ENCODE measurements at places on chromosomes 6 and 20.

GRCh38 chr6:16396497-16397319, 158.3 kb downstream of the GMPR start:
- no peak for DNase-seq

- no peak for DNase-seq
Observed at GRCh38 chr6:113843500-113844073, 13.6 kb upstream of the MARCKS start.

GRCh38 chr20:37869334-37869861, 33.5 kb upstream of the VSTM2L start:
- no peak for DNase-seq

DNA sequence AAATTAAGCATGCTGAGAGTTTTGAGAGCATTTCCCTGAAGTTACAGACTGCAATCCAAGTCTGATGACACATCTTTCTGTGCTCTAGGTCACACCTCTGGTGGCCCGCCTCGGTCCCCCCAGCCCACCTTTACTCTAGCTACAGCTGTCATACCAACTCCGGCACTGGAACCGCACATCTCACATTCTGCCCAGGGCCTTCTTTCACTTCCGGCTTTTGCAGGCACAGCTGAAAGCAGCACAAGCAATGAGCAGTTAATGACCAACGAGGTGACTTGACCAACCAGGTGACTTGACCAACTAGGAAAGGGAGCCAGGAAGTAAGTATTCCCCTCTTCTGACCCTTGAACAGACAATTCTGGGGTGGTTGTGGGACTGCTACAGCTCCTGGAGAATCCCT, 88.6 kb upstream of the MOCS1 start:
- DNase-seq, result no peak

GRCh38 chr6:165863801-165864200, 200.8 kb upstream of the PDE10A start:
- DNase-seq, result no peak

DNA sequence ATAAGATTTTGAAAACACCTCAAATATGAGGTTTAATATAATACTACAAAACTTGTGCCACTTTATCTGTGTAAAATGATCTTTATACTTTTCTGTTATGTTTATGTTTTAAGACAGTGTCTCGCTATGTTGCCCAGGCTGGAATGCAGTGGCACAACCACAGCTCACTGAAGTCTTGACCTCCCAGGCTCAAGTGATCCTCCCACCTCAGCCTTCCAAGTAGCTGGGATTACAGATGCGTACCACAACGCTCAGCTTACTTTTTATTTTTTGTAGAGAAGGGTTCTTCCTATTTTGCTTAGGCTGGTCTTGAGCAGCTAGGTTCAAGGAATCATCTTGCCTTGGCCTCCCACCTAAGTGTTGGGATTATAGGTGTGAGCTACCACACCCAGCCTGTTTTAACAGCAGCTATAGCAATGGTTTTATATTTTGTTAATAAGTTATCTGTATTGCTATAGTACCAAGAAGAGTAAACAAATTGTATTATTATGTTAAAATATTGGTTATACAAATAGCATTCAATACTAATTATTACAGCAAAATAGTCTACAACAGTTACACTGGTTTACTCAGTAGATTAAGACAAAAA, 8.2 kb downstream of the TAB2 start:
- DNase-seq, result no peak

DNA sequence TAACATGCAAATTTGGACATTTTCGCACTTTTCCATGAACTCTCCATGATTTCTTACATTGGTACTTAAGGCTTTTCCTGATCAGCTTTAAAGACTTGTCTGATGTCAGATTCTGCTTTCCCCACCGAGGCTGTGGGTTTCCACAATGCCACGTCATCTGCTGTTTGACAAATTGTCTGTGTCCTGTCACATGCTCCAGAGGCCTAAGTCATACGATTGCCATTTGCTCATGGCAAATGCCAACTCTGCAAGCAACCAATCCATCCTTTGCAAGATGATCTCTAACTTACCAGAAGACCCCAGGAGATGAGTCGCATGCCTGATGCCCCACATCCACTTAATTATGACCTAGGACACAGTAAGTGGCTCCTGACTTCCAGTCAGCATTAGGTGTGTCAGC, 556.5 kb downstream of the BMP2 start:
- no peak for DNase-seq

DNA sequence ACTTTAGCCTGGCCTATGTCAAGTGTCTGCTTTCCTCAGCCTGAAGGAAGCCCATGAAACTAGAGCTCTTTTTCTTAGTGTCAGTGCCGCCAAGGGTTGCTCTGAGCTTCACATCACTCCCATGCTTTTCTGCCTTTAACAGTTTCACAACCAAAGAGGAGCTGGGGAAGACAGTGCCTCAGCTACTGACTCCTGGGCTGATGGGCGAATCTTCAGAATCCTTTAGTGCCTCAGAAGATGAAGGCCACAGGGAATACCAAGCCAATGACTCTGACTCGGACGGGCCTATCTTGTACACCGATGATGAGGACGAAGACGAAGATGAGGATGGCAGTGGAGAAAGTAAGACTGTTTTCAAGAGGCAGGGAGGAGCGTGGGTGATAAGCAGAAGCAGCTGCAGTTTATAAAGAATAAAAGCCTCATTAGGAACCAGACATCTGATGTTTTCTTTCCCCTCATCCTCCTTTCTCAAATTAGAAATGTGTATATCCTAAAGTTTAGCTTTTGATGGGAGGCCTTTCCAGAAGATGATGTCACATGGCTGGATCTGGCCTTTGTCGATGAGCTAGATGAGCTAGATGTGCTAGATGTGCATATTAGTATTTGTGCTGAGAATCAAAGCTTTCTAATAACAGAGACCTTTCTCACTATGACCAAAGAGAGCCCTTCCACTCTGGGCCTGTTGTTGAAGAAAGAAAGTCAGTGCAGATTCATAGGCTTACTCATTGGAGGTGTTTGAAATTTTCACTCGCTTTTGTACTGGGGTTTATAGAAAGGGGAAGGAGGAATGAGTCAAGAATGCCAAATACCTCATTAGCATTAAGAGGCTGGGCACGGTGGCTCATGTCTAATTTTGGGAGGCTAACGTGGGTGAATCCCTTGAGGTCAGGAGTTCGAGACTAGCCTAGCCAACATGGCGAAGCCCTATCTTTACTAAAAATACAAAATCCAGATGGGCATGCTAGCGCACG, 70.7 kb upstream of the LTV1 start:
- no peak for DNase-seq

GRCh38 chr6:15752820-15753219, 90.0 kb upstream of the DTNBP1 start:
- no peak for DNase-seq

GRCh38 chr20:8645326-8645725, 423.6 kb upstream of the PLCB4 start:
- no peak for DNase-seq

DNA sequence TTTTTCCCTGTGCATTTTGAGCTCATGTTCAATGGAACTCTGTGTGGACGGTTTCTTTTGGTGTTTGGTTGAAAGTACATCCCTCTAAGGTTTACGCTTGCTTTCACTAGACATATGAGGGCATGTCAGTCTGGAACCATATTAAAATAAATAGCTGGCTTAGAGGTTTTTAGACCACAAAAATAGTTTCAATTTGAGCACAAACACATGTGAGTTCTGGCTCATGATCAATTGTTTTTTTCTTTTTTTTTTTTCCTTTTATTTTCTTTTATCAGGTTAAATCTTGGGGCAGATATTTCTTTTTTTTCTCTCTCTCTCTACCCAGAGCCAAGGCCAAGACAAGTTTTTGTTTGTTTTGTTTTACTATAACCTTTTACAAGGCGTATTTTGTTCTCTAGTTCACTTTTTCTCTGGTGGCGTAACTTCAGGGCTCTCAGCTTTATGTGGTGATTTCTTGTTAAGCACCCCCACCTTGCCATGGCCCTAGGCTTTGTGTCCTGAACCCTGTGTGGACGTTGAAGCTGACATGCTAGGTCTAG, 92.9 kb downstream of the SHLD1 start:
- no peak for DNase-seq

DNA sequence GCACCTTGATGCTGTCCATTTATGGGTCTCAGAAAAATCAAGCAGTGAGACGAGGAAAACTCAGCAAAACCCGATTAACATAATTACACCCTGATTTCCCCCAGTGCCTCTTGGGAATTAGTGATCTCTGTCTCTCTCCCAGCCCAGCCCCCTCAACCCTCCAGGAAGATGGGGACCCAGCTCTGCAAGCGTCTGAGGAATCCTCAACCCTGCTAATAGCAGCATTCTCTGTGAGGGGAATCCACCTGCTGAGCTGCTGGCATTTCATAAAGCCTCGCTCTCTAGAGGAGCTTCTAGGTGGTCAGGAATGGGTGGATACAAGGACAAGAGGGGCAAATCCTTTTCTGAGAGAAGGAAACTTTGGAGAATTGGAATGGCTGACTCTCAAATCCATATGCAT, 13.9 kb downstream of the NR2E1 start:
- DNase-seq, result no peak

- no peak for DNase-seq
Observed at GRCh38 chr6:155504848-155505607, 49.4 kb upstream of the NOX3 start.

DNA sequence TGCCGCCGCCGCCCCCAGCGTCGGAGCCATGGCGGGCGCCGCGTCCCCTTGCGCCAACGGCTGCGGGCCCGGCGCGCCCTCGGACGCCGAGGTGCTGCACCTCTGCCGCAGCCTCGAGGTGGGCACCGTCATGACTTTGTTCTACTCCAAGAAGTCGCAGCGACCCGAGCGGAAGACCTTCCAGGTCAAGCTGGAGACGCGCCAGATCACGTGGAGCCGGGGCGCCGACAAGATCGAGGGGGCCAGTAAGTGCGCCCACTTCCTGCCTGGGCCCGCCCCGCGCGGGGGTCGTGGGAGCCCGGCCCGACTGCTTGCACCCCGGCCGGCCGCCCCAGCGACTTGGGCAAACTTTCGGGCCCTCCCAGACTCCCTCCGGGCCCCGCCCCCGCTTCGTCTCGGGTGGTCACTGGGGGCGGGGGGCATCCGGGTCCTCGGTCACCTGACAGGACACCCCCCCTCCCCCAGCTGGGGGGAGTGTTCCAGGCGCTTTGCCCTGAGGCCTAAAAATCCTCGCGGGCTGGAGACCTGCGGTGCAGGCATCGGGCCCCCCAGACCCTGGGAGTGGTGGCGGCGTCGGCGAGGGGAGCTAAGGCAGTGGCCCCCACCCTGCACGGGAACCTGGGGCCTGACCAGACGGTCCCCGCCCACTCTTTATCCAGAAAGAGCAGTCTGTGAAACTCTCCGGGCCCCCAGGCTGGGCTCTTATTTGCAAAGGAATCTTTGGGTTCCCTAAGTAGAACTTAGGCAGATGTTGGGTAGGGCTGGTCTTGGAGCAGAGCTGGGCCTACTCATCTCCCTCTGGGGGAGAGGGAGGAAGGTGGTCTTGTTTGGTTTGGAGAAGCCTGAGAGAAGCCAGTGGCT, 501 bp downstream of the PLCG1 start:
- DNase-seq, result peak; percentile 66

DNA sequence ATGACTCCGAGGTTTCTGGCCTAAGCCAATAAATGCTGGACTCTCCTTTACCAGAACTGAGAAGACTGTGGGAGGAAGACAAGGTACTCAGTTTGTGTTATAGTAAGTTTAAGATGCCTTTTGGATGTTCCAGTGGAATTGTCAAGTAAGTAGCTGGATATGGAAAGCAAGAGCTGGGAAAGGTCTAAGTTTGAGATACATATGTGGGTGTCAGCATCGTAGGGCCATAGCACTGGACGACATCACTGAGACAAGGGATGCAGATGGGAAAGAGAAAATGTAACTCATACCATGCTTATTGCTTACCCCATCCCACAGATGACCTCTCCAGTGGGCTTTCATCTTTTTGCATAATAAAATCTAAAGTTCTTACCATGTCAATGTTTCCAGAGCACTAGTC, 45.5 kb upstream of the ZNF217 start:
- DNase-seq, result no peak

DNA sequence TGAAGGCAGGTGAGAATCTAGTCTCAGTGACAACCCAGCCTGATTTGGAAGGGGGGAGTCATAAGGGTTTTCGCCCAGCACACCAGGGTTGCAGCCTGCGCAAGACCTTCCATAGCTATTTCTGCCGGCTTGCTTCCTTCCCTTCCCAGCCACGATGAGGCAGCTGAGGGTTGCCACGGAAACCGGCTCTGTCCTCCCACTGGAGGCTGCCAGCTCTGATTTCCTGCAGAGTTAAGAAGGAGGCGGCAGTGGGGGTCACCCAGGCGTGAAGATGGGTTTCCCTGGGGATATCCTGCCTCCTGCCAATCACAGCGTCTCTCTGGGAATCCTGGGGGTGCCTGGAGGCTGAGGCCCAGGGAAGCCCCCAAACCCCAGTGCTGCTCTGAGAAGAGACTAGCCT, 23.1 kb upstream of the KCNB1 start:
- peak; percentile 88 for DNase-seq

- peak; percentile 89 for DNase-seq
Observed at GRCh38 chr6:142821860-142822259, 123.1 kb downstream of the HIVEP2 start.

- DNase-seq, result no peak
Observed at GRCh38 chr6:129096651-129097290, 213.8 kb downstream of the LAMA2 start.

- no peak for DNase-seq
Observed at GRCh38 chr20:5877128-5877527, 73.2 kb downstream of the TRMT6 start.

- DNase-seq, result no peak
Observed at GRCh38 chr6:73515204-73515655, 5.6 kb downstream of the EEF1A1 start.

- no peak for DNase-seq
Observed at GRCh38 chr6:151054306-151054705, 185.5 kb upstream of the AKAP12 start.

- no peak for DNase-seq
Observed at GRCh38 chr20:51811042-51811355, 8.7 kb upstream of the SALL4 start.

DNA sequence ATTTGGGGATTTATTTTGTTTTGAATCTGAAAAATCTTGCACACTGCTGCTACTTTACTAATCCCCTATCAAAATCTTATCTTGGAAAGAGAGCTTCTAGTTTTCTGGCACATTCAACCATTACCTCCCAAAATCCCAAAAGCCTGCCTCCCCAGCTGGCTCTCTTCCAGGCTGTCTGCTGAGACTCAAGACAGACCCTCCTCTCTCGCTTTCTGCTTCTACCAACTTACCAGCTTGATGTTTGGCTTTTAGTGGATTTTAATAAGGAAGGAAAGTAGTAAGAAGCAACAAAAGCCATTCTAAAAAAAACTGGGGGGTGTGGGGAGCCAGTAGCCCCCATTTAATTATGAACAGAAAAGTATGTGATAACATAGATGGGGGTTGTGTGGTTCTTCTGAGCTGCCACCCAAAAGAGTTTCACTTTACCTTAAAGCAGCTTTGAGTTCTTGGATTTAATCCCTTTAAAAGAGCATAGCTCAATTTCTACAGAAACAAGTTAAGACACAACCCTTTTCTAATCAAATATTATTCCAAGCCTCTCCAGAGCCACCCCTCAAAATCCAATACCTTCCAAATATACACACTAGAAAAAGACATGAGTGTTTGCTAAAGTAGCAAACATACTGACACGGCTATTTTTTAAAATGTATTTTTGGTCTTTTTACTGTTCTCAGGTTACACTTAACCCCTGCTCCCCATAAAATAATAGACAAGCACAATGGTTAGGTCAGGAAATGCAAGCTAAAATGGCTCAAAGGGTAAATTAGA, 71.7 kb downstream of the ATP9A start:
- peak; percentile 70 for DNase-seq

GRCh38 chr6:4903751-4904370, 100.0 kb downstream of the RPP40 start:
- DNase-seq, result peak; percentile 65
